NCI-H510A (cell line): ENCODE measurements at places on chromosomes 7 and 10.

GRCh38 chr10:90179696-90180407, 478.5 kb downstream of the KIF20B start:
- no peak for DNase-seq

- no peak for DNase-seq
Observed at GRCh38 chr10:36441557-36441956, 683.8 kb upstream of the ANKRD30A start.

- no peak for DNase-seq
Observed at GRCh38 chr7:10739401-10739800, 234.3 kb upstream of the PHF14 start.

GRCh38 chr10:123526356-123527064, 139.6 kb upstream of the GPR26 start:
- no peak for DNase-seq

GRCh38 chr7:43584195-43584586, 1.3 kb downstream of the STK17A start:
- DNase-seq, result no peak
